ENCODE measurements at places on chromosomes 2 and 18.

GRCh38 chr2:134758633-134759032, 39.8 kb upstream of the TMEM163 start:
- DNase-seq, result no peak

DNA sequence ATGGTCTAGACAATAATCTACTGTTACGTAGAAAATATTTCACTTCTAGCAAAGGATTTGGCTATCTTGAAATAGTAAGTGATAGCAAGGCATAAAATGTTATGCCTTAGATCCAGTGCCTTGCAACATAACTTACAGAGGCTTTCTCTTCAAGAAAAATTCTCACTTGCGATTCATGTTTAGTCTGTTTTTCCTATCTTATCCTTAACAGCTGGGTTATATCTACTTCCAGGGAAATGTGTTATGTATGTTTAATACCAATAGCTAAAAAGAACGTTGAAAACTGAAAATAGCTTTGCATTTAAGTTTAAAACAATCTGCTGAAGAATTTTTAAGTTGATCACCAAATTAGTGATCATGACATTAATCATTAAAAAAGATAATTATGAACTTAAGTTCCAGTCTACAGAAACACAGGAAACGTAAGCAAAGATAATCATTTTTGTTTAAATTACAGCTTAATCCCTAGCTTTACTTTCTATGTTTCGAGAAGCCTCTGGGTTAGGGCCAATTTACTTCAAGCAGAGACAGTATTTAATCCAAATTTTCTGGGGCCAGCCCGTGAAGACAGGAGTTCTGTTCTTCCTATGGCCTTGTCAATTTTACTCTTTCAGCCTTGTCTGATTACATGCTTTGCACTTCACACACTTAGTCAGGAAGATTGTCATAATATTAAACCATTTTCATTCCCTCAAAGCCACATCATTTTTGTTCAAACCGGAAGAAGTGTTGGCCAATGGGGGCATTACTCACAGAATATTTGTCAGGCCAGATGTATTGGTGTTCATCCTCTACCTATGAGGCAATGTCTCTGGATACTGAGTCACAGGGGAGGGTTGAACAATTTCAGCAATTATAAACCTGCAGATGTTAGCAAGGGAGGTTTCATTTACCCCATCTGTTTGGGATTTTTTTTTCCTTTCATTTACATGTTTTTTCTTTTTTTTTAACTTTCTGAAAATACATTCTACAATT, 1132.9 kb upstream of the ZEB2 start:
- no peak for DNase-seq

DNA sequence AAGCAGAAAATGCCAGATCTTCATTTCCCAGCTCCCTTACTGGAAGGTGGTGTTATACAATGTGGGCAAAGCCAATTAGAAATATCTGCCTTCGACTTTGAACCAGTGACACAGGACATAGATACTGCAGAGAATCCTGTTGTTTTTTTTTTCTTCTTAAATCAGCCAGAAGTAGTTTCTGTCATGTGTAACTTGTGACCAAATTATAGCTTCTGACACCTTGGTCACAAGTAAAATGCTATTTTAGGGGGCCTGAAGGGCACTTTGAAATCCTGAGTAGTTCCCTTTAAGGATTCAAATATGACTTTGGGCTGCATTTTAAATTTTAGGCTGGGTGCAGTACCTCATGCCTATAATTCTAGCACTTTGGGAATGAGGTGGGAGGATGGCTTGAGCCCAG, 89.0 kb upstream of the TLK1 start:
- DNase-seq, result no peak

- no peak for DNase-seq
These were observed 92.5 kb upstream of the EML6 start for GRCh38 chr2:54630858-54631497.

- no peak for DNase-seq
These were observed 7.9 kb downstream of the IMPA2 start for GRCh38 chr18:11989174-11989573.

GRCh38 chr18:9649164-9649540, 34.8 kb upstream of the PPP4R1 start:
- no peak for DNase-seq

DNA sequence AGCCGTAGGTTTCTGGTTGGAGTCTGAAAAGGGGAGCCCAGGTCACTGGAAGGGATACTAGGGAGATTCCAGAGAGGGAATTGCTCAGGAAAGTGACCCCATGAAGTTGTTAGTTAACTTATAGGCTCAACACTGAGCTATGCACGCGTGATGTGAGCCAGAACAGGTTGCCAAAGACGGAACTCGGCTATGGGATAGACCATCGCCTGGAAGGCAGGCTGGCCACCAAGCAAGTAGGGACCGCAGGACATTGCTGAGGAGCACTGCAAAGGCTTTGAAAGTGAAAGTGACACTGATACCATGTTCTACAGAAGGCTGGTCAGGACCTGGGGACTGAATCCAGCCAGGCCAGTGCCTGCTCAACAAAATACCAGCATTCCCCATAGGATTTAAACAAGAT, 7.3 kb downstream of the FARP2 start:
- no peak for DNase-seq

DNA sequence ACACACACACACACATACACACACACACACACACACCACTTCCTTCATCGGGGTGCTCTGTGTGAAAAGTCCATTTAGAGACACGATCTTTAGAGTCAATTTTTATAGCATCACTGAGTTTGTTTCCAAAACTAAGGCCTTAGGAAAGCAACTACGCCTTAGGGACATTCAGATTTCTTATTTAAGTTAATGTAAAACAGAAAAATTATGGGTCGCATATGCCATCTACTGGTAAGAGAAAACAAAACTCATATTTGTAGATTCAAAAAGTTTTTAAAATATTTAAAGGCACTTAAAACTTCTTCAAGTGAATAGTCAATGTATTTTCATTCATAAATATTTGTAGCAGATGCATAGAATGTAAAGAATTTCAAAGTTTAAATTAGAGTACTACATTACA, 166.2 kb downstream of the ATAD2B start:
- DNase-seq, result no peak

GRCh38 chr2:212387146-212387545, 151.5 kb downstream of the ERBB4 start:
- no peak for DNase-seq

GRCh38 chr2:64137567-64137966, 6.7 kb downstream of the PELI1 start:
- no peak for DNase-seq

DNA sequence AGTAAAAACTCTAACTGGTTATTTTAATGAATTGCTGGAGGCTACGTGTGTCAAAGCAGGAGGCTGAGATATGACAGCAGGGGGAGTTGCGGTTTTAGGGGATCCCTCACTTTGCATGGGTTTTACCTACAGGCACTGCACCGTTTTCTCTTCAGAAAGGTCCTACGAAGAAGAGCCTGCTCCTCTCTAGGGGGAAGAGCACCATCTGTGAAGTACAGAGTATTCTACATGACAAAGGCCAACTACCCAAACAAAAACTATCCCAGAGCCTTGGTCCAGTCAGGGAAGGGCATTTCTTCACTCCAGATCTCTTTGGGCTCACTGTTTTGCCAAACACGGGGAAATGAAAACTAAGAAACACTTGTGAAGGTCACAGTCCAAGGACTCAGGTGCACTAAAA, 696.7 kb upstream of the SOX11 start:
- no peak for DNase-seq

DNA sequence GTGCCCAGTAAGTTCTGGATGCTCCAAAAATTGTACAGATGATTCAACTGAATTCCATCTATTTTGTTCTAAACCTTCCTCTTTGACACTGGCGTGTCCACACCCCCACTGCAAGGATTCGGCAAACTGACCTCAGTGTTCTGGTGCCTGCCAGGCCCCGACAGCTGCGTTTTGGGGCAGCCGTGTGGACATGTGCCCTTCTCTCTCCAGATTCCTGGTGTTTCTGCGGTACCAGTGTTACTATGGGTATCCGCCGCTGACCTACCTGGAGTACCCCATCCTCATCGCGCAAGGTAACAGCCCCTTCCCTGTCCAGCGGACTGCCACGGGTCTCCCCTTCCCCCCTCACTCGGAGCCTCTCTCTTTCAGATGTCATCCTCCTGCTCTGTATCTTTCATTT, 5.0 kb downstream of the SLC66A3 start:
- no peak for DNase-seq

DNA sequence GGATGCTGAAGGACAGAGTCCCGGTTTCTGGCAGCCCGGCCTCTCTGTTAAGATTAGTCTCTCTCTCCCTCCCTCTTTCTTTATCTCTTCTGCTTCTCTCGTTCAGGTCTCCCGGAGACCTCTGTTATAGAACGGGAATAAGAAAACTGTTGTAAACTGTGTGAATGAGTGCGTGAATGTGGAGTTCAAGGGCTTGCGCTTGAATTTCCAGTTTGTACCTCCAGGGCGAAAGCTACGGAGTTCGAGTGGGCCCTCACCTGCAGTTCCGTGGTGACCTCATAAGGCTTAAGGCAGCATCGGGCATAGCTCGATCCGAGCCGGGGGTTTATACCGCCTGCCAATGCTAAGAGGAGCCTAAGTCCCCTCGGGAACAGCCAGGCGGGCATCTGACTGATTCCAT, 26.4 kb downstream of the SKA1 start:
- no peak for DNase-seq

- DNase-seq, result no peak
These were observed 20.4 kb downstream of the TGFBRAP1 start for GRCh38 chr2:105309147-105309545.

DNA sequence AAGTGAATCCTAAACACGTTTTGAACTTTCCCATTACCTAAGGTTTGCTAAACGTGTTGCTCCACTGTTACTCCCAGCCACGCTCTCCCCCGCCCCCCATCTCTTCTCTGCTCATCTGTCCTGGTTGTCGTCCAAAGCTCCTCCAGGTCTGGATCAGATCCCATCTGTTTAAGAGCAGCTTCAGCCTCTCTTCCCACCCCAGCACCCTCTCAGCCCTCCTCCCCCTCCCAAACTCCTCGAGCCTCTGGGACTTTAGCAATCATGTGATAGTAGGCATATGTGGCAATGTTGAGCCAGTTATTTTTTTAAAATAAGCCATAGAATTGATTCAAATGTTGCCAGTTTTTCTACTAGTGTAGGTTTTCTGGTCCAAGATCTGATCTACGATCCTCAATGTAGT, 20.0 kb upstream of the LPIN1 start:
- no peak for DNase-seq

- DNase-seq, result no peak
These were observed 435.8 kb upstream of the MEIS1 start for GRCh38 chr2:65999103-65999502.

DNA sequence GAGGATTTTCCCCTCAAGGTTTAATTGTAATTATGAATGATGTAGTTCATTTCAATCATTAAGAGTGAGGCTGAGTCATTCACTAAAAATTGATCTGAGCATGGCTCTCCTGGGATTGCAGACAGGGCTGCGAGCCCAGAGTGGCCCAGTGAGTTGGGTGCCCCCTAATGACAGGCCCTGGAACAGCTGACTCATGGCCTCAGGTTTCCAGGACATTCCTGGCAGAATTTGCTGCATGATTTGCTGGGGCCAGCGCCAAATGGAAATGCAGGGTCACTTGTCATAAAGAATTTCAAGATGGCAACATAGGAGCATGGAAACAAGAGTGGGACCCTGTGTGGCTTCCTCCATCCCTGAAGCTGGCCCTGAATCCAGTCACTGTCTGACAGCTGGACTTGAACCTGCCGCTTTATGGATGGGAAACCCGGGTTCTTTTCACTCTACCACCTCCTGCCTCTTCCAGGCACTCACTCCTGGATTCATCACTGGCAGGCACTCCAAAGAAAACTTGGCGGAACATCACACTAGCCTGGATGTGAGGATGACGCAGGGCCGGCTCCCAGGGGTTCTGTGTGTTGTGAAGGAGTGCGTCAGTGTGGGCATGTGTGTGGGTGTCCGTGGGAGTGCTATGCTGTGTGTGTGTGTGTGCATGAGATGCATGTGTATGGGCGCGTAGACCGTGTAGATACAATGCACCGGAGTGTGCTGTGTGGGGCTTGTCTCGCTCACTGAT, 15.2 kb downstream of the OTOF start:
- no peak for DNase-seq

DNA sequence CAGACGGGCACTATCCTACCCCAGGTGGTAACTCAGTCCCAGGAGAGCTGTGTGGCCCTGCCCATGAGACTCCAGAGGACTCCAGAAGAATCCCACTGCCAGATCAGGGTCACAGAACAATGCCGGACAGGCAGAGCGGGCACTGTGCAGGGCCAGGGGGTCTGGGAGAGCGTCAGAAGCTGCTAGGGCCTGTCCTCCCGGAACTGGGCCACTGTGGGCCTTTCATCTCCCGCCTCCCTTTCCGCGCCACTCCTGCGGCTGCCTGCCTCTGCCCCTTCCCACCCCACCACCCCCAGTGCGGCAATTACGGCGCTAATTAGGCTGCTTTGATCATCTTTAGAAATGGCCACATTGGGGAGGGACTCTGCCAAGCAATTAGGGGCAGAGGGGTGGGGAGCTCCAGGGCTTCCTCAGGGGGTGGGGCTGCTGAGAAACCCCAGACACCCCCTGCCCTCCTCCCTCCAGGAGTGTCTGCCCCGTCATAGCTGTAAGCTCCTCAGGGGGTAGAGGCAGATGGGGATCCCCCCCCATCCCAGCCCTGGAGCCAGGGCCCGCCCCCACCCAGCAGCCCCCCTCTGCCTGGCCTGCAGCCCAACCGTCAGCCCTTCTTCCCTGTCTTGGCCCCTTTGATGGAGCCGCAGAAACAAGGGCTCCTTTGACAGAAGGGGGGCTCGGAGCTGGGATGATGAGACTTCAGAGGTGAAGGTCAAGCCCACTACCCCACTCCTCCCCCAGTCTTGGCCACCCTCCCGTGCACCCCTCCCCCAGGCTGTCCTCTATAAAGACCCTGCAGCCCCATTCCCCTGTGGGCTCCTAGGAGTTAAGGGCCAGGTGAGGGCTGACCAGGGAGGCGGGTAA, at the start of gene PRSS56:
PRSS56 (plus strand) TSS at position 808 of the 858 bp plus-strand sequence. CDS start 211 bp downstream, outside the sequence.
- DNase-seq, result no peak

GRCh38 chr2:98465456-98466226, 21.0 kb downstream of the INPP4A start:
- peak; percentile 53 for DNase-seq

DNA sequence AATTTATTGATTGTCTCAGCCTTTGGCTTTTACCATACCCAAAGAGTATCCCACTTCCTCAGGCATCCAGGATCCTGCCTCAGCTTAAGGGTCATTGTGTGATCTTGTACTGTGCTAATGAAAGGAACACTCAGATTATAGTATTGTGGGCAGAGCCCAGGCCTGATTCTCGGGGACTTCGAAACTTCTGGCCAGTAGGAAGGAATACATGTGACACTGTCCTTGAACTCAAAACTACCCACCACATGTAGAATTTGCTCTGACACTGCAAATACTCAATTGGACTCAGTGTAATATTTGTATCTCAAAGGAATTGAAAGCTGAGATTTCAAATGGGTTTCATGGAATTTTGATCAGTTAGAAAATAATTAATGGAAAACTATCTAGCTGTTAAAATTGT, 15.9 kb downstream of the DIS3L2 start:
- no peak for DNase-seq
